ENCODE measurements at places on chromosomes 1 and 21.

DNA sequence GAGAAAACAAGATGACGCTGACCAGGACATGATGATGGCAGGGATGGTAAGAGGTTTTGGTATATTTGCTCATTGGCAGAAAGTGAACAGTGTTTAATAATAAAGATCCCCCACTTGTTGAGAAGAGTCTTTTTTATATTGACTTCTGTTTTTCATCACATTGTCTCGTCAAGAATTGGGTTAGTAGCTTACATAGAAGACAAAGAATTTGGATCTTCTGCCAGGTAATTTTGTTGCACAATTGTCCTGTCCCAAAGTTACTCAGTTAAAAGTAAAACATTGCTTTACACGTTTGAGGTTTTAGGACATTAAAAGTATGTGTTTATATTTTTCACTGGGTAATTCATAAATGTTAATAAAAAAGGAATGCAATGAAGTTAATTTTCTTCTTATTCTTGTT lies 48.3 kb upstream of the LAMC2 start:
- peak; percentile 53 for DNase-seq

DNA sequence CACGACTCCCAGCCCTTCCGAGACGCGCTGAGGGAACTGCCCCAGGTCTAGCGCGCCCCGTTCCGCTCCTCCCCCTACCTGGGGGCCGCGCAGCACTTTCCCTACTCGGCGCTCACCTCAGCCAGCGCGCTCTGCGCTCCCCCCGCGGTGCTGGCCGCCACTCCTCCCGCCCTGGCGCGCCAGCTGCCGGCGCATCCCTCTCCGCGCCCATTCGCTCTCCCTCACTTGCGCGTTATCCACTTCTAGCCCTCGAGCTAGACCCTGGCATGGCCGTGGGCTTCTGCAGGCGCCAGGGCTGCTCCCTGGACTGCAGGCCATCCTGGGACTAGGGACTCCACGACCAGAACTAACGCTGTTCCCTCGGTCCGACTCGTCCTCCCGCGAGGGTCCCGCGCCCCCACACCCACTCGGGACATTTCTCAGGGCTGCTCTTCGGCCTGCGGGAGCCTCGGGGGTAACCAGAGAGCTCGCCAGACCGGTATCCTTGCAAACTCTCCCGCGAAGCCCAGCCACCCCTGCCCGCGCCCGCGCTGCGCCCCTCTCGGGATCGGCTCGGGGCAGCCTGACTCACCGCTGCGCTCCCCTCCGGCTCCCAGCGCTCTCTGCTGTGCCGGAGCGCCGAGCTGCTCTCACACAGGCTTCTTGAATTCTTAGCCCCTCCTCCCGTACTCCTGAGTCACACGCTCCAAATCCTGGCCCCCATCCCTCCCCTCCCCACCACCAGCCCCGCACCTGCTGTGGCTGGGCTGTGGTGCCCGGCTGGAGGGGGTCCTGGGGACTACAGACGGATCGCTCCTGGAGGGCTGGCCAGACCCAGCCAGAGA lies at the start of gene NGF:
TSS of gene NGF (minus strand) at position 617 of the 824 bp plus-strand sequence. CDS start 51,454 bp downstream, outside the sequence.
- DNase-seq, result peak; percentile 79

DNA sequence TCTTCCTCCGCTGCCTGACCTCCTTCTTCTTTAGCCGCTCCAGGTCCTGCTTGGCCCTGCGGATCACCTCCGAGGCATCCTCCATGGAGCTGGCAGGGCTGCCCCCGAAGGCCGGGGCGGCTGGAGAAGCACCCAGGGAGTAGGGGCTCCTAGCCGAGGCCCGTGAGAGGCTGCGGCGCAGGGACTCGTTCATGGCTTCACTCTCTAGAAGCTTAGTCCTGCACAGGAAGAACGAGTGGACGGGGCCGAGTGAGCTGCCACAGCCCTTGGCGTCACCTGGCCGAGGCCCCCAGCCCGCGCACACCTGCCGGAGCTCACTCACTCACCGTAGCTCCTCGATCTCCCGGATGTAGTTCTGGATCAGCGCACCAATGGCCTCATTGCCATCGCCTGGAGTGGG lies 23.1 kb downstream of the KIF21B start:
- no peak for DNase-seq

DNA sequence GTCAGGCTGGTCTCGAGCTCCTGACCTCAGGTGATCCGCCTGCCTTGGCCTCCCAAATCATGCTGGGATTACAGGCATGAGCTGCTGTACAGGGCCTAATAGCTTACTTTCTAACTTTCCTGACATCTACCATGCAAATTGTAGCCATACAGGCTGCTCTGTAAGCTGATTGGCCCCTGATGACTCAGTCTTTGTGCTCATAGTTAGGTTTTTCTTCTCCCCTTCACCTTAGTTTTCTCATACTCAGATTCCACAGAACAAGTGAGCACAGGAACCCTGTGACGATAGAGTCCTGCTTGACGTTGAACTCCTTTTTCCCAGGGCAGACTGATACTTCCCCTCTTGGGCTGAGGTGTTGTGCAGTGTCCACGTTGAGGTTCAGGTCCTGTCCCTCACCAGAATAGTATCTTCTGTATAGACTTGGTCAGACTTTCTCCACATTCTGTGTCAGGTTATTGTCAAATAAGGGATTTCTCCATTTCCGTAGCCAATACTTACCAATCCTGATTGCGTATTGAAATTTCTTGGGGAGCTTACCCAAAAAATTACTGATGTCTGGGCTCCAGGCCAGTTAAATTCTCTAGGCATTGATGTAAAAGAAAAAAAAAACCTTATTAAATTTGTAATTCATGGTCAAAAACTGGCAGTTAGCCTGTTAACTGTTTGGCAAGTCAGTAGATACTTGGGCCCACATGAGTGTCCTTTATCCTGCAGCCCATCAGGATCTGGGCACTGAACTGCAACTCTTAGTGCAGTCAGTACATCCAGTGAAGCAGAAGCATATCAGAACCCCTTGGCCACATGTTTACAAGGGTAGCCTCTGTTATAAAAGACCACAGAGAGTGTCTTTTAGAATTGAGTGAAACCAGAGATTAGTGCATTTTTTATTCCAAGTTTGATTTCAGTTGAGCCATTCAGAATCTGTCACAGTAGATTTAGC lies 118.2 kb downstream of the DYRK1A start:
- DNase-seq, result peak; percentile 16

DNA sequence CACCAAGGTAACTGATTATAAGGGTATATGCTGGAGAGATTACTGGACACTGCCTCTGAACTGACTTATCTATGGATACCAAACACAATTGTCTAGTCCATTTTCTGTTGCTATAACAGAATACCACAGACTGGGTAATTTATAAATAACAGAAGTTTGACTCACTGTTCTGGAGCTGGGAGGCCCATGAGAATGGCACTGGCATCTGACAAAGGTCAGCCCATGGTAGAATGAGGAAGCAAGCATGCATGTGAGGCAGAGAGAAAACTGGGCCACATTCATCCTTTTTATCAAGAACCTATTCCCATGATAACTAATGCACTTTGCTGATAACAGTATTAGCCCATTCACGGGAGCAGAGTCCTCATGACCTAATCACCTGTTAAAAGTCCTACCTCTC lies 37.4 kb downstream of the FCER1A start:
- DNase-seq, result no peak
